ENCODE measurements at places on chromosomes 7 and 10. TPM values are rescaled to one million over a fixed set of nuclear protein-coding genes. Genes with fewer than 3 reads are reported as not detected.

Gene CDK1
- 71.8 TPM for total RNA-seq

Gene OPN4
- not detected for total RNA-seq

Gene FAM180A
- not detected for total RNA-seq

Gene FXYD4
- total RNA-seq: not detected

Gene DIP2C
- total RNA-seq: 4.2 TPM

Gene AKR1C8
- total RNA-seq: not detected

Gene EVX1
- total RNA-seq: not detected

Gene CCNJ
- total RNA-seq: 5.1 TPM

Gene CYP3A4
- total RNA-seq: 0.14 TPM

Gene GIMAP5
- total RNA-seq: not detected

Gene TUBB8
- total RNA-seq: not detected

Gene CCL24
- total RNA-seq: not detected

Gene PLXNA4
- not detected for total RNA-seq

Gene HOGA1
- total RNA-seq: not detected

Gene FZD1
- 9.2 TPM for total RNA-seq

Gene GPR37
- total RNA-seq: 1.6 TPM

Gene IGFBP1
- total RNA-seq: not detected

Gene NSUN5
- total RNA-seq: 38.2 TPM

Gene GLCCI1
- total RNA-seq: 4.8 TPM

Gene ZNF273
- total RNA-seq: 4.4 TPM

Gene TFPI2
- 98.0 TPM for total RNA-seq

Gene CYP2C8
- 0.14 TPM for total RNA-seq

Data from airway epithelial cell (primary cell).